H7 (cell line): ENCODE measurements at places on chromosomes 1 and 21.

DNA sequence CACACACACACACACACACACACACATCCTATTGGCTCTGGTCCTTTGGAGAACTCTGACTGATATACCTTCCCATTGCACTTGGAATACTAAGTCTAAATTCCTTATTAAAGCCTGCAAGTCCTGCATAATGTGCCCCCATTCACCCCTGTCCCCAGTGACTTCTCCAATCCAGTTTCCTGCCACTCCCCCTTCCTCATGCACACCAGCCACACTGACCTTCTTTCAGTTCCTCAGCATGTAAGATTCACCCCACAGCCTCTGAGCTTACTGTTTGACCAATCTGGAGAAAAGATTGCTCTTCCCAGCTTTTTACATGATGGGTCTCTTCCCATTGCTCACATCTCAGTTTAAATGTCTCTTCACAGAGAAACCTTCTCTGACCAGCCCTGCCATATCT is 146.6 kb downstream of the TBX15 start:
- DNase-seq, result no peak

GRCh38 chr1:10856863-10857598 is 60.6 kb upstream of the CASZ1 start:
- DNase-seq, result peak; percentile 58

DNA sequence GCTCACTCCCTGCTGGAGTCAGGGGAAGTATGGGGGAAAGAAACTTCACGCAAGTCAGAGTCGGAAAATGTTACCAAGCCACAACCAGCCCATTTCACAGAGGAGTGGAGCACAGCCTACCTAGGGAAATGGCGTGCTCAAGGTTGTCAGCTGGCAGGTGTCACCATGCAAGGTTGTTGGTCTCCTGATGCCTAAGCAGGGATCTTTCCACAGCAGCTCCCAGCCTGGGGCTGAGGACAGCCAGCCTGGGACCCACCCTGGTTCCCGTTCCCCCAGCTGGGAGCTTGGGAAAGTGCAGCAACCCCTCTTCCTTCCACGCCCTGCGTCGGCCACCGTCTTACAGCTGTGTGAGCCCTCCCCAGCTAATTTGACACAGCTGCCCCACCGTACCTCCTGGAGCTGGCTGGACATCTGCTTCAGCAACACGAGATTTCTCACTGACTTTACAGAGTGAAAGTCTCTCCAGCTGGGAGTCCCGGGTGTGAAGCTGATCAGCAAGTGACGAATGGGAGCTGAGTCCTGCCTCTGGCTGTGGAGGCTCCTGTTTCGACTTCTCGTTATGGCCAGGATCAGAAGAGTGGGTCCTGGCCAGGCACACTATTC is 224.6 kb upstream of the RAB4A start:
- DNase-seq, result peak; percentile 12

DNA sequence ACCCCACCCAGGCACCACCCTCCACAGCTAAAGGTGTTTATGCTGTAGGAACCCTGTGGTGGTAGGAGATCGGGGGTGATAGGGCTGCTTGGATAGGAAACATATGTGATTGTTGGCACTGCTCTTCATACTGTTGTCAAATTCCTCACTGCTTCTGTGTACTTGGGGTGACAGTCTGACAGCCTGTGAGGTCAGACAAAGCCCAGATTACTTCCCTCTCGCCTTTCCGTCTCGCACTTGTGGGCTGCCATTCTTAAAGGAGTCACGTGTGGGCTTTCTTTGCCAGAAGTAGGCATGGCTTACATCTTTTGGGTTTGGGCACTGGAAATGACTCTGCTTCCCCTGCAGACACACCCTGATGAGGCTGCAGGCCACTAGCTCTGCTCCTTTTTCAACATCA is 363.8 kb downstream of the DISC1 start:
- no peak for DNase-seq

DNA sequence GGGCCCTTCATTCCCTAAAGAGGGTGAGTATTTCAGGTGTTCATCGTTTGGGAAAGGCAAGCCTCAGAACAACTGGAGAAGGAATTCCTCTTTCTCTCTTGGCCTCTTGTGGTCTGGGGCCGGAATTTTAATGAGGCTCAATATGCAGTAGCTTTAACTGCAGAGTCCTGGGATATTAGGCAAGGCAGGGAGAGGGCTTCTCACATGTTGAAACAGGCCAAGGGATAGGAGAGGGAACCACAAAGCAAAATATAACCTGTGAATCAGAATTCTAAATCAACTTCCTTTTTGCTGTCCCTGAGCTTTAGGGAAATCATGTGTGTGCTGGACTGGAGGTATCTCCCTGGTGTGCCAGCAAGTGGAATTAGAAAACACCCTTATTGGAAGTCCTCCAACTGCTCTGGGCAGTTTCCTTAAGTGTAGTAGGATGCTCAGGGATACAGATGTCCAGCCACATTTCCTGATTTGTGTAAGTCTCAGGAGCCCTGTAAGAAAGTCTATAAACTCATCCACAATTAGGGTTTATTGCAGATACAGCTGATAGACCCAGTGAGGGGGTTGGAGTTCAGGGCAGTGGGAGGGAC is 215.8 kb upstream of the ZRANB2 start:
- DNase-seq, result no peak

GRCh38 chr1:205986861-205987260 is 16.3 kb downstream of the RAB7B start:
- DNase-seq, result no peak

DNA sequence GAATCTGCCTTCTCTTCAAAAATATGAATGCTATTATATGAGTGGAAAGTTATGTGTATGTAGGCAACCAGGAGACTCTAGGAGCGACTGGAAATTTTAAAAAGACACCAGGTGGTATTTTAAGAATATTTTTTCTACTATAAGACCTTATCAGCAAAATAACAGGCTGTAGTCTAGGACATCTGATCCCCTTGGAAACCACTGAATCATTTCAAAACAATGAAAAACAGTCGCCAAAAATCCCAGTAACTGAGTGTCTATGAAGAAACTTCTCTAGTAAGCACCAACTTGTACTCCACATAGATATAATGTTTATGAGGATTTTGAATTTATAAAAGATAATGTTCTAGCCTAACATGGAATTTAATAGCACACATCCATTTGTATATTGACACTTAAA is 358.5 kb downstream of the GPATCH2 start:
- DNase-seq, result no peak

GRCh38 chr1:27752360-27752759 is 20.7 kb upstream of the STX12 start:
- DNase-seq, result no peak

DNA sequence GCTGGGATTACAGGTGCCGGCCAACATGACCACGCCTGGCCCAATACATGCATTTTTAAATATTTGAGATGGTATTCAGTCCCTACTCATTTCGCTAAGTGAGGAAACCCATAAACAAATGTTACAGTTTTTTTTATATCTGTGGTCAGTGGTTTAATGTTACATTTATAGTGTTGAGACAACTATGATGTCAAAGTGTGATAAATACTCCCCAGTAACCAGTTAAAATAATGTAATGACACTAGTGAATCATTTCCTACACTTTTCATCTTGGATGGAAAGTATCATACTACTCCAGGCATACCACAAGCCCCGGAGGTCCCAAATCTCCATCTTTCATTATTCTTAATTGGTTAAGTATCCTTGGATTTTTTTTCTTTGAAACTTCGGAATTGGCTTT is 87.5 kb upstream of the KIF26B start:
- no peak for DNase-seq

GRCh38 chr1:21254335-21254951 is 35.8 kb downstream of the ECE1 start:
- DNase-seq, result no peak

DNA sequence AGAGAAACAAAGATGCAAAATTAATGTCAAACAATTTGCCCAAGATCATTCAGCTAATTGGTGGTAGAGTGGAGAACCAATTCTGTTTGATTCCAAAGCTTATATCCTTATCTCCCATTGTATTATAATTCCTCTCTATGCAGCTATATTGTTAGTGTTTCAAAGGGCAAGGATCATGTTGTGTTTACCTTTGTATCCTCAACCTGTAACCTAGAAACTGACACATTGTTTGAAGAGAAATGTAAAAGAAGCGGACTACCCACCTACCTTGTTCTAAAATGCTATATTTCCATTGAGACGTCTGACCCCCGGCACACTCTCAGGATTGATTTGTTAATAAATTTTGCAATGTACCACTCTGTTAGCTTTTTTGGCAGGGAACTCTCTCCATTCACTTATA is 9.3 kb downstream of the RAVER2 start:
- no peak for DNase-seq

DNA sequence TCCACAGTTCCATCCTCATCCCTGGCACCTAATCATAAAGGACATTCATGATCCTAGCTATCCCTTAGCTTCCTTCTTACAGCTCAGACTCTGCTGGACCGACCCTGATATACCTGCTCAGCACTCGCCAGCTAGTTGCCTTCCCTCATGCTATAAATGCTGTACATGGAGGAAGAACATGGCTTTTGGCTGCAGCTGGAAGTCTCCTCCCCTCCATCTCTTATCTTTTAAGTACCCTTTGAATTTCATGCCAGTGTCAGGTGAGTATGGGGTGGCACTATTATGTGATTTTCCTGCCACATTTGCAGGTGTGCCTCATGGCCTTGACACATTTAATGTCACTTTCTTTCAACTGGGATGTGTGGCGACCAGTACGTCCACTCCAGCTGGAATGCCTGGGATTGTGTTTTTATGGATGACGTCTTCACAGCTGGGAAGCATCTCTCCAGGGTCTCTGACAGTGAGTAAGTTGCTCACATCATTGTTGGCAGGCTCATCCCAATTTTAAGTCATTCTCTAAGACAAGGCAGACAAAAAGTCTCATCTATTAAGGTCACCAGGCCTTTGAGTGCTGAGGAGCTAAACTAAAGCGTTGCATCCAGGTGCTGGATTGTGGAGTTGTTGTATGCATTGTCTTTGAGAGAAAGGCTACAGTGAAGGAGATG is 43.4 kb downstream of the RUNX1 start:
- DNase-seq, result no peak

DNA sequence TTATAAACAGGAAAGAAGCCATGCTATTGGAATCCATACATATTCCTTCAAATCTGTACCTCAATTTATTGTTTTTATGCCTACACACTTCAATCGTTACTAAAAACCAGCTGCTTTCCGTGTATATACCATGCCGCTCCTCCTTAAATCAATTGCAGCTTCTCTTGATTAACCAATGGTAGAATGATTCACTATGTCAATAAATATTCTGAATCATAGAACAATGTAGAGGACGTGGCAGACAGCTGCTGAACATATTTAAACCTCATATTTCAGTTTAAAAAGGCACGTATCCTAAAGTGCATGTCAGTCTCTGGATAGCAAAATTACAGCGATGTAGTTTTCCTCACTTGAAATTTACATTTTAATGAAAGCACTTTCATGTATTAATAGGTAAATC is 100.4 kb downstream of the MRPL39 start:
- no peak for DNase-seq

DNA sequence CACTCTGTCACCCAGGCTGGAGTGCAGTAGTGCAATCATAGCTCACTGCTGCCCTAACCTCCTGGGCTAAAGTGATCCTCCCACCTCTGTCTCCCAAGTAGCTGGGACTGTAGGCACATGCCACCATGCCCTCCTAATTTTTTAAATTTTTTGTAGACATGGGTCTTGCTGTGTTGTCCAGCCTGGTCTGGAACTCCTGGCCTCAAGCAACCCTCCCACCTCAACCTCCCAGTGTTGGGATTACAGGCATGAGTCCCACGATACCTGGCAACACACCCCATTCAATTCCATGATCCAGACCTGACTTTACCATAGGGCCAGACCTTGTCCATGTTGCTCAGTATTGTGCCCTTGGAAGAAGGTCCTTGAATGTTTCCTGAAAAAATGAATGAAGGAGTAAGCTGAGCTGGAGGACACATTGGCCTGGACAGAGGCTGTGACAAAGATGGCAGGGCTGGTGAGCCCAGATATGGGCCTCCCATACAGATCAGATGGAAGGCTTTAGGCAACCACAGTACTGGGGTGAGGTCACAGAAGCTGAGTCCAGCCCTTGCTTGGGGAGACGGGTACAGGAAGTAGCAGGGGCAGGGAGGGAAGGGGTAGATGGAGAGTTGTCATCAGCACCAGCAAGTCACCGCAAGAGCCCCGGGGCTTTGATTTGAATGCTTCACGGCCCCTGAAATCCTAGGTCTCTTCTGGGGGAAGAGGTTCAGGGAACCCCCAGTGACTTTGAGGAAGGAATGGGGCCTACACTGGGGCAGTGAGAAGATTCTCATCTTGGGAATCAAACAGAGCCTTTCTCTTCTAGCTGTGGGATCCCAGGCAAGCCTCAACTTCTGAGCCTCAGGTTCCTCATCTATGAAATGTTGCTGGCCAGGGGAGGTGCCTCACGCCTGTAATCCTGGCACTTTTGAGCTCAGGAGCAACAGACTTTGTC is 40.1 kb upstream of the DMBX1 start:
- no peak for DNase-seq

DNA sequence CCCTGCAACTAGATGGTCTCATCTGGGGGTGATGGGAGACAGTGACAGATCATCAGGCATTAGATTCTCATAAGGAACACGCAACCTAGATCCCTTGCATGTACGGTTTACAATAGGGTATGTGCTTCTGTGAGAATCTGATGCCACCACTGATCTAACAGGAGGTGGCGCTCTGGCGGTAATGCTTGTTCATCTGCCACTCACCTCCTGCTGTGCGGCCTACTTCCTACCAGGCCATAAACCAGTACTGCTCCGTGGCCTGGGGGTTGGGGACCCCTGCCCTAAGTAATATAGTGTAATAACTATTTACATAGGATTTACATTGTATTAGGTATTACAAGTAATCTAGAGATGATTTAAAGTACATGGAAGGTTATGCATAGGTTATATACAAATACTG is 134.9 kb downstream of the CLEC20A start:
- no peak for DNase-seq

- DNase-seq, result no peak
Observed at GRCh38 chr1:214843281-214843680, 239.3 kb upstream of the KCNK2 start.

DNA sequence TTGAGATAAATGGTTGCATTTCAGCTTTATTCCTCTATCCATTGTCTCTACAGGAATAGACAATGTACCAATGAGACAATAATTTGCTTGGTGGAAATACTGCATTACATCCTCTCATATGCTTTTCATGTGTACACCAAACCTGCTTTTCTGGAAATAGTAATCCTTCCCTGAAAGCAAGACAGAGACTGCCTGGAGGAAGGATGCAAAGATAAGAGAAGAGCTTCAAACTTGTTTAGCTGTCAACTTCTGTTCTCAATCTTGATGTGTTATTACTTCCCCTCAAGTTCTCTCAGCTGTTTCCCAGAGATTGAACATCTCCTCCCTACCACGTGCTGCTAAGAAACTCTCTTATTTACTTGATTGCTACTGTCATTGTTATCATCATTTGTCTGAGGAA is 1125.4 kb upstream of the TMPRSS15 start:
- no peak for DNase-seq

GRCh38 chr1:100323419-100324106 is 28.7 kb upstream of the CDC14A start:
- DNase-seq, result no peak

- no peak for DNase-seq
Observed at GRCh38 chr21:45080232-45080631, 5.9 kb downstream of the ADARB1 start.

- DNase-seq, result no peak
Observed at GRCh38 chr1:24416666-24417391, 1.2 kb downstream of the NIPAL3 start.
